Activated CD4-positive, alpha-beta memory T cell treated with anti-CD3 and anti-CD28 coated beads, Interleukin-2, amount 10 ng/mL, durations not matched to agents 7 days and 5 days (primary cell): ENCODE measurements at places on chromosomes 16 and 17. TPM values are rescaled to one million over a fixed set of nuclear protein-coding genes. Genes with fewer than 3 reads are reported as not detected.

- DNase-seq = no peak
These were observed 55.7 kb downstream of the ABR start for GRCh38 chr17:1123921-1124715.

DNA sequence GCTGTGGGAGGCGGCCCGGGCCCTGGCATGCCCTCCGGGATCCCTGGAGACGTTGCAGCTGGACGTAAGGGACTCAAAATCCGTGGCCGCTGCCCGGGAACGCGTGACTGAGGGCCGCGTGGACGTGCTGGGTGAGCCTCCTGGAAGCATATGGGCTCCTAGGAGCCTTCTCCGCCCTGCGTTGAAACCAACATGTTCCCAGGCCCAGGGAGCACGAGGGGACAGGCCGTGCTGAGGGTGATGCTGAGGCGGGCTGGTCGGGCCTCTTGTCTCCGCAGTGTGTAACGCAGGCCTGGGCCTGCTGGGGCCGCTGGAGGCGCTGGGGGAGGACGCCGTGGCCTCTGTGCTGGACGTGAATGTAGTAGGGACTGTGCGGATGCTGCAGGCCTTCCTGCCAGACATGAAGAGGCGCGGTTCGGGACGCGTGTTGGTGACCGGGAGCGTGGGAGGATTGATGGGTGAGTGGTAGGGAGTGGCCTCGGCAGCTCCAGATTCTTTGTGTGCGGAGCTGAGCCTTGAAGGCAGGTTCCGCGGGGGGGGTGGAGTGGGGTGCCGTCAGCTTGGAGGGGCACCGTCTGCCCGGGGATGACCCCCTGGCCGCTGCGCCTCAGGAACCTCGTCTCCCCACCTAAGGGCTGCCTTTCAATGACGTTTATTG is 567 bp downstream of the HSD17B1 start:
- no peak for DNase-seq

- no peak for DNase-seq
These were observed 47.3 kb upstream of the ALOX12 start for GRCh38 chr17:6948562-6948961.

DNA sequence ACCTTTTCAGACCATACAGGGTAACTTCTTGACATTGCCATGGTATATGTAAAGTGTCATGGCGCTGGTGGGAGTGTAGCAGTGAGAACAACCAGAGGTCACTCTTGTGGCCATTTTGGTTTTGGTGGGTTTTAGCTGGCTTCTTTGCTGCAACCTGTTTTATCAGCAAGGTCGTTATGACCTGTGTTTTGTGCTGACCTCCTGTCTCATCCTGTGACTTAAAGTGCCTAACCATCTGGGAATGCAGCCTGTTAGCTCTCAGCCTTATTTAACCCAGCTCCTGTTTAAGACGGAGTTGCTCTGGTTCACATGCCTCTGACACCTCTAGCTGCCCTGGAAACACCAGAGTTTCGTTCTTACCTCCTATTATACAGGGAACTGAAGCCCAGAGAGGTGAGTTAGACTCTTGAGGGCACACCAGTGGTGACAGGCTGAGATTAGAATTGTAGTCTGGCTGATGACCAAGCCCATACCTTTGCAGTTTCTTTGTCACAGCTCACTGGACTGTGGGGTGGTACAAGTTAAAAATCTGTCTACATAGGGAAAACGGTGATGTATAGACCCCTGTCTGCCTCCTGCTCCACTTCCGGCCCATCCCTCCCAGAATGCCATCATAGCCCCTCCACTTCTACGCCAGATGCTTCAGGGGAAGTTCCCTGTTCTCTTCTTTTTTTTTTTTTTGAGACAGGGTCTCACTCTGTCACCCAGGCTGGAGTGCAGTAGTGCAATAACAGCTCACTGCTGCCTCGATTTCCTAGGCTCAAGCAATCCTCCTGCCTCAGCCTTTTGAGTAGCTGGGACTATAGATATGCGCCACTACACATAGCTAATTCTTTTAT is 21.0 kb downstream of the KSR1 start:
- no peak for DNase-seq

- DNase-seq = no peak
These were observed 17.8 kb upstream of the CRK start for GRCh38 chr17:1473841-1474240.

EPX gene
- total RNA-seq = not detected

- no peak for DNase-seq
These were observed 46.6 kb downstream of the HOXB1 start for GRCh38 chr17:48484256-48484655.

EVI2A gene
- 109 TPM for total RNA-seq

DNA sequence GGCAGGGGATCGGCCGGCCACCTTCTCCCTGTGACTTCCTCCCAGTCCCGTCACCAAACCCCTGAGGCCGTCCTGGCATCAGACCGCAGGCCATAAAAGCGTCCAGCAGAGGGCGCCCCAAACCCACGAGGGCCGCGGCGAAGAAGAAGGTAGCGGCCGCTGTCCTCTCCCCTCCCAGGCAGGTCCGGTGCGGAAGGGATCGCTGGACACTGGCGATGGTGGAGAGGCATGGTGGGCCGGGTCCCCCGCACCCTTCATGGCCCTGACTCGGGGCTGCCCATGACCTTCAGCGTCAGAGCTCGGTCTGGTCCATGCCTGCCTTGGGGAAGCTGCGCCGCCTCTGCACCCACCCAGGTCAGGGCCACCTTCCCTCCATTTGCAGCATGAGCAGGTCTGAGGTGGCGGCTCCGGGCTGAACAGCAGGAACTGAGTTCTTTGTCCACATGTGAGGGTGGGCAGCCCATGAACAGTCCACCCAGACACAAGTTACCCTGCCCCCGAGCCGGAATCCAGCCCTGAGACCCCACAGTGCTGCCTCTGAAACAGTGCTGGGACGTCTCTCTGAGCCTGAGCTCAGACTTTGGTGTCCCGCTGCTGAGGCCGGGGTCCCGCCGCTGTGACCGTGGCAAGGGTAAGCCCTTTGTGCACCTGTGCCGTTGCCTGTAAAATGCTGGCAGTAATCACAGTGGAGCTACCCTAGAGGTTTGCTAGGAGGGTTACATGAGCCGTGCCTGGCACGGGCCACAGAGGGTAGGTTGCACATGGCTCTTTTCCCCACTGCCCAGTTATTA is 40.8 kb upstream of the CMIP start:
- peak; percentile 83 for DNase-seq

- no peak for DNase-seq
These were observed 10.3 kb upstream of the HAS3 start for GRCh38 chr16:69095193-69095592.

DNA sequence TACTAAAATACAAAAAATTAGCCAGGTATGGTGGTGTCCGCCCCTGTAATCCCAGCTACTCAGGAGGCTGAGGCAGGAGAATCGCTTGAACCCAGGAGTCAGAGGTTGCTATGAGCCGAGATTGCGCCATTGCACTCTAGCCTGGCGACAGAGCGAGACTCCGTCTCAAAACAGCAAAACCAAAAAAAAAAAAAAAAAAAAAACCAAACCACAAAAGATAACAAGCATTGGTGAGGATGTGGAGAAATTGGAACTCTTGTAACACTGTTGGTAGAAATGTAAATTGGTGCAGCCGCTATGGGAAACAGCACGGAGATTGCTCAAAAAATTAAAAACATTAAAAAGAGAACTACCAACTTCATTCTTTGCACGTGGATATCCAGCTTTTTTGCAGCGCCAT is 119.4 kb downstream of the OR1D5 start:
- no peak for DNase-seq

DNA sequence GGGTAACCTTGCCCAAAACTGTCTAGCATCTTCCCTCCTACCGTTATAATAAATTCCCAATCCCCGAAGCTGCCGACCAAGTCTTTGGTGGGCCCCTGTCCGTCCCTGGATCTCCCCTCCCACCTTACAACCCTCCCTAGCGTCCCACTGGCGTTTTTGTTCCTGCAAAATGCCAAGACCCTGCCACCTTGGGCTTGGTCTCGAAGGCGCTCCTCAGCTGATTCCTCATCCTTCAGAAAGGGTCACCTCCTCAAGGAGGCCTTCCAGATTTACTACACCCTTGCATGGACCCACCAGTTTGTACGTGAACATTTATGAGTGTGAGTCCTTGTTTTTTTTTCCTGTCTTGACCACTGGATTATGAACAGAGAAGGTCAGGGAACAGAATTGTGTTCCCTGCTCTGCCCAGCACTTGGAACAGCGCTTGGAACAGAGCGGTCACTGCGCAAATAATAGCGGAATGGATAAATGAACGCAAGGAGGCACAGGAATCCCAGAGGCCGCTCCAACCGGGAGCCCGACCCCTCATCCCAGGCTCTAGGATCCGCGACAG is 926 bp upstream of the GFER start:
- no peak for DNase-seq

GRCh38 chr16:30032083-30032819 is 1.2 kb upstream of the TLCD3B start:
- peak; percentile 72 for DNase-seq

GRCh38 chr17:37373530-37374159 is 2.1 kb upstream of the C17orf78 start:
- peak; percentile 82 for DNase-seq

- DNase-seq = no peak
These were observed 2338.4 kb downstream of the TP53TG3F start for GRCh38 chr16:35797811-35798210.

RSKR gene
- total RNA-seq = 19.7 TPM

TMC7 gene
- total RNA-seq = not detected

DHRS7B gene
- 12.1 TPM for total RNA-seq

GRCh38 chr17:3910420-3911270 is 5.6 kb downstream of the P2RX1 start:
- DNase-seq = no peak

GRCh38 chr16:82082543-82083244 is 47.6 kb downstream of the HSD17B2 start:
- no peak for DNase-seq

CACNG1 gene
- not detected for total RNA-seq

- no peak for DNase-seq
These were observed 56.3 kb upstream of the CDH11 start for GRCh38 chr16:65178151-65178550.

DNA sequence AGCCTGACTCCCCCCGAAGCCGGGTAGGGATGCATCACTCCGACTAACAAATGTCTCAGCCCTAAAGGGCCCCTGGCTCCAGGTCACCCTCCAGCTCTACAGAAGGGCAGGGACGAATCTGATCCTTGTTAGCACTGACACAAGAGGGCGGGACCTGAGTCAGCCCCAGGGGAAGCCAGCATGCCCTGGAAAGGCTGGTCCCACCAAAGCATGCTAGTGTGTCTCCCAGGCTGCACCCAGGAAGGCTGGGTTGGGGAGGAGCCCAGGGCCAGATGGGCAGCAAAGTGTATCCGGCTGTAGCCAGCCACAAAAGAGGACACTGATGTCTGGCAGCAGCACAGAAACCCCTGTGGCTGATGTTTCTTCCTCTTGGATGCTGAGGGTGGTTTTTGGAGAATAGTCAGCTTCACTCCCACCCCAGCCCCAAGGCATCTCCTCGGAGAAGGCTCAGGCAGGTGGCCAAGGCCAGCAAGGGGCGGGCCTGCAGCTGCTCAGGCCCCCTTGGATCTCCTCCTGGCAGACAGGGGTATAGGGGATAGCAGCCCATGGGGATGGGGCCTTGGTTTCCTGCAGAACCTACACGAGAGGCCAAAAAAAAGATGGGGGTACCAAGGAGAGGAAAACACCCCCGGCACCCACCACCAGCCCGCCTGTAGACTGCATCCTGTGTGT is 11.0 kb downstream of the NATD1 start:
- no peak for DNase-seq

GRCh38 chr17:49694847-49695697 is 12.7 kb downstream of the SLC35B1 start:
- DNase-seq = peak; percentile 75

DNA sequence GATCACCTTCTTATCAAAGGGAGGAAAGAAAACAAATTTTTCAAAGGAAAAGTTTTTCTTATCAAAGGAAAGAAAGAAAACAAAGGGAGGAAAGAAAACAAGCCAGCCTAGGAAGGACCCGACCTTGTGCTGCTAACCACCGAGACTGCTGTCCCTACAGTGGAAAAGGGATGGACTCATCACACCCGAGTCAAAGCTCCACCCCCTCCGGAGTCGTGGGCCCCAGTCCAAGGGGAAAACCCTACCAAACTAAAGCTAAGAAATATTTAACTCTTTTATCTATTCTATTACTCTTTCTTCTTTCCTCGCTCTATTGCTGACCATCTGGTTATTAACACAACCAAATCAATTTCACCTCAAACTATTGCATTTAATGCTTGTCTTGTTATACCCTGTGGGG is 6.1 kb upstream of the ENDOV start:
- no peak for DNase-seq

DNA sequence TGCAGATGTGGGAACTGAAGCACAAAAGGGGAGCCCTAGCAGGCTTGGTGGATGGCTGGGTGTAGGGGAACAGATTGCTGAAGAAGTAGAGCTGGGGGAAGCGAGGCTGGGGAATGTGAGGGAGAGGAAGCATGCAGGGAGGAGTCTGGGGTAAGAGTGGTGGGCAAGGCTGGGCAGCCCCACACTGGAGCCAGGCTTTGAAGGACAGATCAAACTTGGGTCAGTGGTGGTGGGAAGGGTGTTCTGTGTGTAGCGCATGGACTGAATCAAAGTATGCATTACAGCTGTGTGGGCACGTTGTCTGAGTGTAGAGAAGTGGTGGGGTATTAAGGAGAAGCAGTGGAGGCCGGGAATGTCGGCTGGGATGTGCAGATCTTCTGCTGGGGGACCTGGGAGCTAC is 116.0 kb downstream of the CYLD start:
- no peak for DNase-seq

KRT9 gene
- total RNA-seq = not detected

- no peak for DNase-seq
These were observed 21.4 kb upstream of the SPACA3 start for GRCh38 chr17:32970281-32970680.

DNA sequence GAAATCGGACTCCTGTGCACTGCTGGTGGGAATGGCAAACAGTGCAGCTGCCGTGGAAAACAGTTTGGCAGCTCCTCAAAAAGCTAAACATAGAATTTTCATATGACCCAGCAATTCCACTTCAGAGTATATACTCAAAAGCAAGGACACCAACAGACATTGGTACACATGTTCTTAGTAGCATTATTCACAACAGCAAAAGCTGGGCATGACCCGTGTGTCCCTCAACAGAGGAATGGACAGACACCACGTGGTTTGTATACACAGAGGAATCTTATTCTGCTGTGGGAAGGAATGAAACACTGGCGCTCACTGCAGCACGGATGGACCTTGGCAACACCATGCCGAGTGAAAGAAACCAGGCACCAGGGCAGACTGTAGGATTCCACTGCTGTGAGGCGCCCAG is 16.0 kb downstream of the NPTX1 start:
- DNase-seq = no peak

- DNase-seq = no peak
These were observed 146.3 kb upstream of the TBX2 start for GRCh38 chr17:61253362-61253761.

DYNLRB2 gene
- not detected for total RNA-seq

GRCh38 chr17:43880420-43880991 is 26.8 kb downstream of the MPP2 start:
- DNase-seq = peak; percentile 53

DNA sequence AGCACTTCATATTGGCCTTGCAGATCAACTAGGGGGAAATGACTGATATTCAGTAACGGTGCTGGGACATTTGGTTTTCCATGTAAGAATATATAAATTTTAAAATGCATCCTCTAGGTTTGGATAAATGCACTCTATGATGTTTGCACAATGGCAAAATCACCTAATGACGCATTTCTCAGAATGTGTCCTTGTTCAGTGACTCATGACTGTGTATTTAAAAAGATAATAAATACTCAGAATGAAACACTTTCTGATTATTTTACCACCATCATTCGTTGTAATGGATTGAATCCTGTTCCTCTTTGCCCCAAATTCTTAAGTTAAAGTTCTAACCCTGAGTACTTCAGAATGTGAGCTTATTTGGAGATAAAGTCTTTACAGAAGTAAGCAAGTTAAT is 17.2 kb upstream of the ADGRG1 start:
- DNase-seq = no peak
